ENCODE measurements at places on chromosomes 4 and X.

- peak; percentile 16 for DNase-seq
Observed at GRCh38 chr4:79030973-79031372, 91.7 kb upstream of the PAQR3 start.

- DNase-seq = no peak
Observed at GRCh38 chr4:8552581-8553205, 27.5 kb upstream of the GPR78 start.

DNA sequence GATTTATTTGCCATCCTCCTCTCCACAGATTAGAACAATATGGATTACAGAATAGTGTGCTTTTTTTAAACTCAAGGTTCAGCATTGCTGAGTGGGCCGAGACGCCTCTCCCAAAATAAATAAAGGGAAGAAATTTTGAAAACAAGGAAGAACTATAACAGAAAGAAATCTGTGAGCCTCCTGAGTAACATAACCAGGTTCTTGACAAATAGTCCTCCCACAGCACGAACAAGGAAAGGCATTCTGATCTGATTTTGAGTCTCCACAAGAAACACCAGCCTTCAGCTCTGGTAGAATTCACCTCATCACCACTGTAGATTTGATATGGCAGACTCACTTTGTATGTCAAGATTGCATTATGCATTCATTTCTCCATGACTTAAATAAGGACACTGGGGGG lies 173.6 kb downstream of the HHIP start:
- no peak for DNase-seq

- no peak for DNase-seq
Observed at GRCh38 chr4:88533937-88534750, 10.6 kb upstream of the PYURF start.

- DNase-seq = no peak
Observed at GRCh38 chr4:37757761-37758160, 68.7 kb upstream of the PGM2 start.

DNA sequence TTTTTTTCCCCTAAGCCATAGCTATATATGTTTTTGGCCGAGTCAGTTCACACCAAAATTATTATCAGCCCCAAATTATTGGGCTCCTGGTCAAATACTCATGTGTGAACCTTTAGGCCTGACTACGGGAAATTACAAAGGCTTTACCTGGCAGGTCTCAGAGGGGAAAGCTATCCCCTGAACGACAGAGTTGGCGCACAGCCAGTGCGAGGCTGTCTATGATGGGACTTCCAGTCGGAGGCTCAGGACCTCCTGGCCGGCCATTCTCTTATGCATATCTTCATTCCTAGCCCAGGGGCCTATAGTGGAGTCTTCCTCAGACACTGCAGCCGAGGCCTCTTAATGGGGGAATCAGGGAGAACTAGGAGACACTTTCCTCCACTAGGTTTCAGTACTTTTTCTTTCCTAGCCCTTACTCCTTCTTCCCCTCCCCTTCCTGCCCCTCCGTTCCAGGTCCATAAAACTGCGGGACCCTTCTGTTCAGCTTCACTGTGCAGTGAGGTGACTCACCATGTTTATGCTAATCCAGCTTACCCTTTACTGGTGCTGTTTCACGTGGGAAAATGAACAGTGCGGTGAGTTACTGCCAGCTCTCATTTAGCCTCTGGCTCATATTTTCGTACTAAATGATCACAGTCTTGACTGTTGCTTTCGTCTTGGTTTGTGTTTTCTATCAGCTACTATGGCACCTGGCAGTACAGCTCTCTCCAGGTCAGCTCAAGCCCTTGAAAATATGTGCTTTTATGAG lies 533.9 kb downstream of the FSTL5 start:
- peak; percentile 18 for DNase-seq

DNA sequence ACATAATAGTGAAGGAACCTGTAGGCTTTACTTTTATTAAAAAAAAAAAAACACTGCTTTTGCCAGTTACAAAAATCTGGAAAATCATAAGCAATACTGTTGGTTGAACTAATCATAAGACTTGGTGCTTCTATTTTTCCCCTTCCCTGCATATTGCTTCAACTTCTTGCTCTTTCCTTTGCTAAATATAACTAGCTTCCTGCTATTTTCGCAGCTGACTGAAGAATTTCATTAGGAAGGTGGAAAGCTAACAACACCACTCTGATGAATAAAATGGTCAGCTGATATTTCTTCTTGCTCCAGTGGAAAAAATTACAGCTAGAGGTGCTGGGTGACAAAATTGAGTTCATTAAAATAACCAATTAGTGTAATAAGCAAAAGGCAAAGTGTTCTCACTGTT lies 39.3 kb downstream of the MEPE start:
- DNase-seq = no peak

- DNase-seq = no peak
Observed at GRCh38 chr4:94934201-94934600, 176.4 kb downstream of the BMPR1B start.
